ENCODE measurements at places on chromosomes 16 and 17.

GRCh38 chr17:13323990-13324389, 277.7 kb downstream of the HS3ST3A1 start:
- DNase-seq, result no peak

GRCh38 chr16:15775663-15776304, 81.0 kb downstream of the MYH11 start:
- DNase-seq, result no peak

DNA sequence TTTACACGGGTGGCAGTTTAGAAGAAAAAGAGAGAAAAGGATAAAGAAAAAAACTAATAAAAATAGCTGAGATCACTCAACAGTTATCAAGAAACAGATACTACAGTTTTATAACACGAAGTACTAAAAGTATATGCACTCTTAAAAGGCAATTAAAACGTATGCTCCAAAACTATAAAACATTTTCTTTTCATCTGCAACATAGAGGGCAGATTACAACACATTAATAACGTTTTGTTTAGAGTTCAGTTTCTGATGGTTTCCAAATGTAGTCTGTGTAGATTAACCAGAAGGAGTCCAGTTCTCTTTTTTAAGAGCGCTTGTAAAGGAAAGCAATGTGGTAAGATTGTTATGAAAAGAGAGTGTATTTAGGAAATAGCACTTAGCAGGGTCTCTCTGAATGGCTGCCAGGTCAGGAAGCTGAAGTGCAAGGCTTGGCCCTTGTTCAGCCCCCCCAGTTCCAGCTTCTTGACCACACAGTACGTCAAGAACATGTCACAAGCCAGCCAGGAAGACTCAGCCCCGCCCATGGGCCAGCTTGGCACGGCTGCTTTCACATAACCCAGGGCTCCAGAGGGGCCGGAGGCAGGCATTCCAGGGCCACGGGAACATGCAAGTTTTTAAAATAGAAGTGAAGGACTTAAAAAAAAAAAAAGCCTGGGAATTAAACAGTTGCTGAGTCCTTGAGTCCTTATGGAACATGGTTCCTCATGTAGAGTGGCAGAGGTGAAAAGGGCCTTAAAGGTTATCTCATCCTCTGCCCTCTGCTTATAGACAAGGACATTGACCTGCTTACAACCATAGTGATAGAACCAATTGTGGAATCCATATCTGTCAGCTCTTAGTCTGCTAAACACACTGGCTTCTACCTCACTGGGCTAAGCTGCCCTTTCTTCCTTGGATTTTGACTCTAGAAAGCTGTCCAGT, 147.4 kb upstream of the TBX2 start:
- no peak for DNase-seq

DNA sequence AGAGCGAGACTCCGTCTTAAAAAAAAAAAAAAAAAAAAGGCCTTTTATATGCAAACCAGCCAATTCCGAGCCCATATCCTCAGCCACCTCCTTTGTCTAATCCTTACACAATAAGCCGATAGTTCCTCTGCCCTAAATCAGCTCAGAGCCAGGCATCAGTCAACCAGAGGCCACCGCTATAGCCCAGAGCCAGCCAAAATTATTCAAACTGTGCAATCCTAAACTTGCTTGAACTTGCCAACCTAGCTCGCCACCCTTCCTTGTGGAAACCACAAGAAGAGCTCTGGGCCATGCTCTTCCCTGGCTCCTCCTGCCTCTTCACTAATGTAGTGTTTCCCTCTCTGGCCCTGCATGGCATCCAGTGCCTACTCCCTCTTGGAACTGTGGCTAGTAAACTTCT, 17.7 kb downstream of the ITGAL start:
- no peak for DNase-seq

- DNase-seq, result no peak
These were observed 15.3 kb downstream of the CDH3 start for GRCh38 chr16:68660359-68660795.

- no peak for DNase-seq
These were observed 45.4 kb downstream of the CHD9 start for GRCh38 chr16:53100131-53100748.

- peak; percentile 67 for DNase-seq
These were observed at the start of gene RAB37 for GRCh38 chr17:74736513-74737298. RAB37 (plus strand) TSS chr17:74737256; CDS start chr17:74737273, 17 bp downstream.

GRCh38 chr17:42937712-42938596, 26.3 kb downstream of the AARSD1 start:
- peak; percentile 45 for DNase-seq

DNA sequence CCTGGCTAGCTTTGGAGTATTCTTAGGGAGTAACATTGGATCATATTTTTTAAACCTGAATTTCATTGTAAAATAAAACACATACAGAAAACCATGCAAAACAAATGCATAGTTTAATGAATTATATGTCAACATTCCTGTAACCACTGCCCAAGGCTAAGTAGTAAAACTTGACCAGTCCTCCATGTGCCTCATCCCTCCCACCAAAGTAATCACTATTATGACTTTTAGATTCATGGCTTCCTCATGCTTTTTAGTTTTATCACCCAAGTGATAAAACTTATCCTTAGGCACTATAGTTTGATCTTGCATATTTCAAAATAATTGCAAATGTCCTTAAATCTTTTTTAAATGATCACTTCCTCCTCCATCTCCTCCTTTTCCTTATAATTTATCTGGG, 20.4 kb downstream of the PRKCA start:
- no peak for DNase-seq

- DNase-seq, result peak; percentile 41
These were observed 917 bp downstream of the YWHAE start for GRCh38 chr17:1398931-1399678.

DNA sequence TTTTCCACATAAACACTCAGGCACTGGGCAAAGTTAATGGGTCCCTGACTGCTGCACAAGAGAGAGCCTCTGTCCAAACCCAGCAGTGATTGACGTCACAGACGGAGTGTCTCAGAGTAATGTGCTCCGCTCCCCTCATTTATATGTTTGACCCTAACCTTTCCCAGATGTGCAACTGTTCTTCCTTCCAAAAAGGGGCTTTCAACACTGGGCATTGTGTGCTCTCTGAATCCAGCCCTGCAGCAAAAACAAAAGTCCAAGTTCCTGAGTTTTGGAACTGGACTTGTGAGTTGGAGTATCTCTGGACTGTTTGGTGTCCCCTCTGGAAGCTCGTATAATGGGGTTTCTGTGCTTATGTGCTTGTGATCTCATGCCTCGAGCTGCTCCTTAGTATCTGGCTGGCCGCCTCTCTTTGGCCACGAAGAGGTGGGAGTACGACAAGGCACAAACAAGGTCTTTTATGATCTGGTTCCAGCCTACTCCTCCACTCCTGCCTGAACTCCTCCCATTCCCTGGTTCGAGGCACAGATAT, 76.4 kb upstream of the SMIM36 start:
- DNase-seq, result no peak

- no peak for DNase-seq
These were observed 18.0 kb downstream of the CD7 start for GRCh38 chr17:82299452-82299851.

DNA sequence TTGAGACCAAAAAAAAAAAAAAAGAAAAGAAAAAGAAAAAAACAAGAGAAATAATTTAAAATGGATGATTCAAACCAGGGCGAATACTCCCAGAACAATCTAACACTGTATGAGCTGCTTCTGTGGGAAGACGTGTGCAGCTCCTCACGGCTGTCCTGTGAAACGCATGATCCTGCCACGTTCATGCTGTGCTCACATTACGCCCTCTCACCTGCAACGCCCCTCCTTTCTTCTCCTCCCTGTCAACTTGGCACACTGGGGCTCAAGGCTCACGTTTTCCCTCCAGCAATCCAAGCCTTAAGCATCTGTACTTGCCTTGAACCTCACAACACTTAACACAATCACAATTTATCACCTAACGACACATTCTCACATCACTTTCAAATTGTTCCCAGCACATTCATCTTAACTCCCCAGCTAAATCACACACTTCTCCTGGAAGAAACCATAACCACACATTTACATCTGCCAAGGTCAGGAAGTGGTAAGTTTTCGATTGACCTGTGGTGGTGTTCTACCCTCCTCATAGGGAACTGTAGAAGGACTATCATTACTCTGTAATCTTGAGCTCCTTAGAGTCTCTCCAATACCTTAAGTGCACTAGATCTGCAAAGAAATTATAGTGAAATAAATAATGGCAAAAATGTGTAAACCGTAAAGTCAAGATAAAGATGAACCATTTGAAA, 29.1 kb downstream of the MBTPS1 start:
- DNase-seq, result no peak

GRCh38 chr16:78290395-78290794, 190.9 kb downstream of the WWOX start:
- DNase-seq, result no peak

DNA sequence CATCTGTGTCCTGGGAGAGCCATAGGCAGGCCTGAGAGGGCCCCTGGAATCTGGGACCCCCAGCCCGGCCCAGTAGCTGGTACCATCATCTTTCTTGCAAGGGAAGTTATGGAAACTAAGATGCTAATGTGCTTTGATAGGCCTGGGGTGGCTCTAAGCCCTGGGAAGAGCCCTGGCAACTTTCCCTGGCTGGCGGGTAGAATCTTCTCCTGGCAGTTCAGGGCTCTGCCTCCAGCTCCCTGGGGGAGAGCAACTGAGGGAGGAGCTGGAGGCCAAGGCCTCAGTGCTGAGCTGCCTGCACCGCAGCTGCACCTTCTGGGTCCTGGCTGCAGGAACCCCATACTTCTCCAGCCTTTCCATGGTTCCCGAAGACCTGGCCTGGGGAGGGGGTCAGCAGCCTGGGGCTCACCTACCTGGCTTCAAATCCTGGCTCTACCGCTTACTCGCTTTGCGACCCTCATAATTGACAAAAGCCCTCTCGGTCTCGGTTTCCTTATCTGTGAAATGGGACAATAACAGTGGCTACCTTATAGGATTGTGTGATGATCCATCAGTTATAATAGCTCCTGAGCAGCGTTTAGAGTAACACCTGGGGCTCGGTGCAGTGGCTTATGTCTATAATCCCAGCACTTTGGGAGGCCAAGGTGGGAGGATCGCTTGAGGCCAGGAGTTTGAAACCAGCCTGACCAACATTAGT, 333.7 kb downstream of the SEC14L1 start:
- no peak for DNase-seq

DNA sequence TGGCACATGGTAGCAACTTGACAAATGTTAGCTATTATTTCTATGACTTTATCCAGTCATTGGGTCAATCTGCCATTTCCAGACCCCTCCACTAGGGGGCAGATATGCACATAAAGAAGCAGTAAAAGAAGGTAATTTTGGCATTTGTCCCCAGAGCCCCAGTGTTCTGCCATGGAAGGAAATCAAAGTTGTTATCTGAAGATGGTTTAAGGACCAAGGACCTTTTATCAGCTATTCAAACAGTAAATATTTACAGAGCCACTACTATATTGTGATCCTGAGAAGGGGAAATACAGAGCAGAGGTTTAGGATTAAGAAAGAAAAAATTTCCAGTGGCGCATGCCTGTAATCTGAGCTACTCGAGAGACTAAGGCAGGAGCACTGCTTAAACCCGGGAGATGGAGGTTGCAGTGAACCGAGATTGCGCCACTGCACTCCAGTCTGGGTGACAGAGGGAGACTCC, 20.0 kb downstream of the TRAF4 start:
- DNase-seq, result peak; percentile 86

DNA sequence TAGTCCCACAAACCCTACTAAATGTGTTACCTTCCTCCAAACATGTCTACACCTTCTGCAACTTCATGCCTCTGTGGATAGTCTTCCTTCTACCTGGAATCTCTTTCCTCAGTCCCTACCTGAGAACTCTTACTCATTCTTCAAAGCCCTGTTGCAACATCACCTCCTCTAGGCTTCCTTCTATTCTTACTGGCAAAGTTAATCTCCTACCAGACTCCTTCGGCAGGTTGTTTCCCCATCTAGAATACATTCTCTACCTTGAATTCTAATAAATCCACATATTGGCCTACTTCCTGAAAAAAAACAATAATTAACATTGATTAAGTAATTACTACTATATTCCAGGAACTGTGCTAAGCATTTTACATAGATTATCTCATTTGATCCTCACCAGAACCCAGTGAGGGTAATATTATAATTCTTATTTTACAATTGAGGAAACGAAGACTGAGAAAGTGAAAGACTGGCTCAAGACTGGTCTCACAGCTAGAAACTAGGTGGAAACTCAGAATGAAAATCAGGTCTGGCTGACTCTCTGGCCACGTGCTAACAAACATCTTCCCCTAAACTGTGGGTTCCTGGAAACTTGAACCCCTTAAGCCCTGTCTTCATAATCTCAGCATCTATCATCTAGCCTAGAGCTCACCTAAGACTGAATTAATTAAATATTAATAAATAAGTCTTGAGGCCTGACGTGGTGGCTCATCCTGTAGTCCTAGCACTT, 4.6 kb upstream of the STAT3 start:
- DNase-seq, result no peak

- DNase-seq, result no peak
These were observed 1.9 kb upstream of the RSAD1 start for GRCh38 chr17:50476545-50477315.

- DNase-seq, result peak; percentile 53
These were observed 20.9 kb upstream of the CLEC18A start for GRCh38 chr16:69930117-69930776.

DNA sequence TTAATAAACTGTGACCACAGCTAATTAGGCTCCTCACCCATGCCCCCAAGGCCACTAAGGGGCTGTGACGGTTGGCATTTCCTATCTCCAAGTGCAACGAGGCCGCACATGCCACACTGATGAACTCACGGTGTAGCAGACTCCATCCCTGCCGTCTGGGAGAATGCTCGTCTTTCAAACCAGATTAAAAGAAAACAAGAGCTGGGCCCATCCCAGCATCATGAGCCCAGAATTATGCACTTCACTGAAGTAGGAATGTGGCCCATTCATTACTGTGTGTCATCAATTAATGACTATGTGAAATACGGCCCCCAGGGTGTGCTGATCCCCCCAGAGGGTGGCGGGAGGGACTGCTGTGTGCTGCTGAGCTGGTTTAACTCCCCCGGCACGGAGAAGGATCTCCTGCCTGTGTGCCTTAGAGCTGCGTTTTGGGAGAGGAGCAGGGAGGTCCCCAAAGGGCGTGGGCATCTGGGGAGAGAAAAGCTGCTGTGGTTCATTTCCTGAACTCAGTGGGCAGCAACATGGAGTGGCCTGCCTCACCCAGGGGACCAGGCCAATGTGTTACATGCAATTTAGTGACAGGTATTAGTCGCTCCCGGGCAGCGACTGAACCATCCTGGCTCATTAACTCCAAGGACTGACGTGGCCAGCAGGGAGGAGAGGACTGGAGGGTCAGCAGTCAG, 194.5 kb downstream of the FOXL1 start:
- DNase-seq, result no peak

- no peak for DNase-seq
These were observed 30.6 kb downstream of the ABCA9 start for GRCh38 chr17:69030169-69030568.

- no peak for DNase-seq
These were observed 9.3 kb downstream of the ABCA5 start for GRCh38 chr17:69317625-69318024.

Measured in activated CD8-positive, alpha-beta memory T cell treated with anti-CD3 and anti-CD28 coated beads, Interleukin-2, amount 10 ng/mL, durations not matched to agents 7 days and 5 days (primary cell).